ENCODE measurements at places on chromosomes 6 and 20.

DNA sequence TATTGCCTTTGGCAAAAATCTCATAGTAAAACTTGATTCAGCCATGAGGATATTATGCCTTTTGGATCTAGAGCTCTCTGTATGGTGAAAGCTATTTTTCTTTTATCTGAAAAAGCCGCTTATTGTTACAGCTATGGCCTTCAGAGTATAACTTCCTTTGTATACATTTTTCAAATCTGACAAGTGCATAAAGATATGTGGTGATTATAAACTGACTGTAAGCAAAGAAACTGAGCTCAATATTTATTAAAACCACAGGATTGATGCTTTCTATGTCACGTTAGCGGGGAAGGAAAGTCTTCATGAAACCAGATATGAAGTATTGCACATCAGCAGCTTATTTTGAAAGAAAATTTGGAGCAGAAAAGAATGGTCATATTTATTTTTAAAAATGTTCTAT, 151.8 kb downstream of the THEMIS start:
- no peak for DNase-seq

DNA sequence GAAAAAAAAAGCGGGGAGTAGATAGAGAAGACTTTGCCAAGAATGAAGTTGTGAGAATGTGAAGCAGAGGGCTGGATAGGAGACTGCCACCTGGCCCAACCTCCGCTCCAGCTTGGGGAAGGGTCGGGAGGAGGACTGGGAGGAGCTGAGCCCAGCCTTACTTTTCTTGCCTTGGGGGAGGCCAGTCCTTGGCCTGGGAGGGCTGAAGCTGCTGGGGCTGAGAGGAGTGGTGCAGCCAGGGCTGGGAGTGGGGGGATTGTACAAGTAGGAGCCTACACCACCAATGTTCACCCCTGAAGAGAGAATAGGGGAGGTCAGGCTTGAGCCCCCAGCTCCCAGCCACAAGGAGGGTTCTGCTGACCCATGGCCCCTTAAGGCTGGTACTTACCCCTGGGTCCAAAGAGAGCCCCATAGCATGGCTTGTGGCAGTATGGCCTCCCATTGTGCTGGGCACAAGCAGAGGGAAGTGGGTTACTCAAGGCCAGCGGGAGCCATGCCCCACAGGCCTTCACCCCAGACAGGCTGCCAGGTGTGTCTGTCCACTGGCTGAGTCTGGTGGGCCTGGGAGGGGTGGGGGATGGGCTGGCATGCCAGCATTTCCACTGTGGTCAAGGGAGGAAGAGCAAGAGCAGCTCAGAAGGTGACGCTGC, 1.1 kb downstream of the CRIP3 start:
- no peak for DNase-seq

GRCh38 chr20:42957704-42958095, 232.0 kb downstream of the PTPRT start:
- DNase-seq: no peak

- no peak for DNase-seq
Measured at GRCh38 chr6:145863366-145863765, 48.8 kb upstream of the FBXO30 start.

- no peak for DNase-seq
Measured at GRCh38 chr20:32845786-32846185, 12.9 kb upstream of the EFCAB8 start.

DNA sequence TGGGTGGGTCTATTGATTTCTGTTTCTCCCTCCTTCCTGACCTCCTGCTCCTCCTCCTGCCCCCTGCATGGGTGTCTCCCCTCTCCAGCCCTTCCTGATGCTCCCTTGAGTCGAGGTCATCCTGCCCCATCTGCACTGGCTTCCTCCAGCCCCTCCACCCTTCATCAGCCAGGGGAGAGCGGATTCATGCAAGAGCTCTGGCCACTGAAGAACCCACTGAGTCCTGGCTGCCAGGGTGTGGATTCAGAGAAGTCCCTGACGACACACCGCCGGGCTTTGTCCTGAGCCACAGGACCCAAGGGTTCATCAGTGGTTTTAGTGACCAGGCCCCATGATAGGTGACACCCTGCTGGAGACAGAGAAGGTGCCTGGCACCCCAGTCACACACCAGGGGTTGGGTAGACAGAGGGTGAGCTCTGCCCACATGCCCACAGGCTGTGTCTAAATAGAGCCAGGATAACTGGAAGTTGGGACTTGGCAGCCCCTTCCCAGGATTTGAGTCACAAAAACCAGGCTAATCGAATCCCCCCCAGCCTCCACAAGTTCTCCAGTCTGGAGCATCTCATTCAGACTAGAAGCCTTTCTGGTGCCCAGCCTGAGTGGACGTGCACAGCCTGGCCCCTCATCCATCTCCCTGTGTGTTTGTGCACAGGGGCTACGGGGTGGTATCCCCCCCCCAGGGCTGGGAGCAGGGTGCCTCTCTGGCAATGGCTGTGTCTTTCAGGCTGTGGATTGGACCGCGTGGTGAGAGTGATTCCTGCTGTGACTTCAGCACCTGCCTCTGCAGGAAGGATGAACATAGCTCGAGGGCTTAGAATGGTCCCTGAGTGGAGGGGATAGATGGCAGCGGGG, 1.2 kb downstream of the GFRA4 start:
- no peak for DNase-seq

- no peak for DNase-seq
Measured at GRCh38 chr6:3607171-3607570, 144.3 kb downstream of the PXDC1 start.

- no peak for DNase-seq
Measured at GRCh38 chr6:74357321-74357720, 661.3 kb downstream of the CD109 start.

DNA sequence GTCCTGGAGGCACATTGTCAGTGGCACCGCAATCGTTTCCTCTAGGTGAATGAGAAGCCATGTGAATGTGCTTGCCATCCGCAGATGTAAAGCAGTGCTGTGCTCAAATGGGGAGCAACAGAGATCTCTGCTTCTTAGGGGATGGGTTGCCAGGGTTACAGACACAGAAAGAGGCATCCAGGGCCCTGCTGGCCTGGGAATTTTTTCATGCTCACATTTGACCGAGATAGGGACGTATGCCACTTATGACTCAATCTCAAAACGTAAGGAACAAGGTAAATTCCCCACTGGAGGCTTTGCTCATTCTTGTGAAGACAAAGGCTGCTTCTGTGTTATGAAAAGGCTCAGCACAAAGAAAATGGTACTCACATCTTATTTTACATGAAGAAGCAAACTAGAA, 11.0 kb downstream of the C6orf118 start:
- no peak for DNase-seq

DNA sequence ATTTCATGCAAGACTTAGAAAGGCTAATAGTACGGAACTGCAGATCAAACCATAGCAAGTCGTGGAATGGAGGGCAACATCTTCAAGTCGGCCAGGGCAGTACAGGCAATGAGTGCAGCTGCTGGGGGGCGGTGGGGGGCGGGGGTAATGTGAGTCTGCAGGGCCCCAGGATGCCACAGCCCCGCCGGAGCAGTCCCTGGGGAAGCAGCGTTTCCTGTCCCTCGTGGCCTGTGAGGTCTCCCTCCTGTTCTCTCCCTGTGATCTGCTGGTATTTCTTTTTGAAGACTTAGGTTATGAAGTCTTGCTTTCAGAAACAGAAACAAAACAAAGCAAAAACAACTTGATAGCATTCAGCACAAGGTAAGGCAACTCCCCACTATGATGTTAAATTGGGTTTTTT, 351.9 kb downstream of the FOXA2 start:
- DNase-seq: no peak

DNA sequence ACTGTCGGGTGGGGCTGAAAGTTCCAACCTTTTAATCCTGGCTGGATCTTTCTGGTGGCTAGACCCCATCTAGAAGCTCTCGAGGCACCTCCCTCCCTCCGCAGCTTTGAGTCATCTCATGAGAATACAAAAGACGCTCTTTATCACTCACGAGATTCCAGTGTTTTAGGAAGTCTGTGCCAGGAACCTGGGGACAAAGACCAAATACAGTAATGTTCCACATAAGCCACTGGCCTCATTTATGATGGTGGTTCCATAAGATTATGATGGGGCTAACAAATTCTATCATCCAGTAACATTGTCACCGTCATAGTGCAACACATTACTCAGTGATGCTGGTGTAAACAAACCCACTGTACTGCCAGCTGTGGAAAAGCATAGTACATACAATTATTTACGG, 48.7 kb downstream of the NCOA7 start:
- no peak for DNase-seq

DNA sequence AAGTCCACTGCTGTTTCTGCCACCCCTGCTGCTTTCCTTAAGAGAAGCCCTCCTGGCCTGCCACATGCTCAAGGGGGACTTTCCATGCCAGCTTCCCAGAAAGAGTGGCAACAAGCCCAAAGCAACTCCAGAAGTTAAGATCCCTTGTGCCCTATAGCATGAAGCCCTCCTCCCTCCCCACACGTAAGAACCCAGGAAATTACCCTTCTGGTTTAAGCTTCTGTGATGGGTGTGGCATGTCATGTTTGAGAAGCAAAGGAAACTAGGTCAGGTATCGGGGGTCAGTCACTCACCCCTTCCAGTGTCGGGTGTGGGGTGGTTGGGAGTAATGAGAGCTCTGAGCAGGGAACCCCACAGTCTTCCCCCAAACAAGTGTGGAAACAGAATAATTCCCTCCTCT, 196.1 kb downstream of the LRFN2 start:
- DNase-seq: no peak

GRCh38 chr20:20362774-20363433, 5.0 kb upstream of the INSM1 start:
- no peak for DNase-seq

GRCh38 chr20:22728146-22728745, 143.9 kb upstream of the FOXA2 start:
- DNase-seq: no peak

DNA sequence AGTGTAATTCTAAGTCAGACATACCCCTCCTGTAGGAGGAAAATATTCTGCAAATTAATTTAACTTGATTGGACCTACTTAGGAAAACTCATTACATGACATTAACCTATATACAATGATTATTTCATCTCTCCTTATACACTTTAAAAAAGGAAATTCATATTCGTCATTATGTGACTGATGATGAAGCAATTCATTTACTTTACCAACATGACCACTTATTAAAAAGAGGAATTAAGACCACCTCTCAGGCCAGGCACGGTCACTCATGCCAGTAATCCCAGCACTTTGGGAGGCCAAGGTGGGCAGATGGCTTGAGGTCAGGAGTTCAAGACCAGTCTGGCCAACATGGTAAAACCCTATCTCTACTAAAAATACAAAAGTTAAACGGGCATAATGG, 11.6 kb downstream of the AKIRIN2 start:
- no peak for DNase-seq

GRCh38 chr6:6969761-6970223, 138.0 kb upstream of the RREB1 start:
- no peak for DNase-seq

DNA sequence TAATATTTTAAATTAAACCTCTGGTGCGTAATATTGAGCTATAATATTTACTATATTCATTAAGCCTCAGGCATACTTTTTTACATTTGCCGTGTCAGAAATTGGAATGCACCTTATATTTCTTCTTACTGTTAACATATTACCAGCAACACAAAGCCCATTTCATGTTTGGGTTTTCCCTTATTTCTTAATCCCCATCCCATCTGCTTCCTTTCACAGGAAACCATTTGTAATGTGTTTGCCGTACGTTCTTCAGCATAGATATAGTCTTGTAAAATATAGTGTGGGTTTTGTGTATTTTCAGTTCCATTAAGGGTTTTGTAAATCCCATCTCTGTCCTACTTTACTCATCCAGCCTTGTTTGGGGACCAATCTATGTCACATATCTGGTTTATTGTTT, 6.5 kb downstream of the EYS start:
- no peak for DNase-seq

DNA sequence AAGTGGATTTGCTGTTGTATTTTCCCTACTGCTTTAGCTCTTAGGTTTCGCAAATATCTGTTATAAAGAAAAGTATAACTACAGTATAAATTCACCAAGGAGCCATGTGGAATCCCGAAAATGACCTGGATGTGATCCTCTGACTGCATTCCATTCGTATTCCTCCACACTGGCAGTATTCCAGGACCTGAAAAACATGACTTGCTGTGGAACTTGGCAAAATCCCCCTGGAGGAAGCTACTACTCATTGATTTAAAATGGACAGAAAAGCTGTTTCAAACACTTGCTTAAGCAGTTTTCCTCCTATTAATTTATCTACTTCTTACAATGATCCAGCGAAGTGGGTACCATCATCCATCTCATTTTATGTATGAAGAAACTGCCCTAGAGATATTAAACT, 13.3 kb upstream of the ENPP5 start:
- no peak for DNase-seq

DNA sequence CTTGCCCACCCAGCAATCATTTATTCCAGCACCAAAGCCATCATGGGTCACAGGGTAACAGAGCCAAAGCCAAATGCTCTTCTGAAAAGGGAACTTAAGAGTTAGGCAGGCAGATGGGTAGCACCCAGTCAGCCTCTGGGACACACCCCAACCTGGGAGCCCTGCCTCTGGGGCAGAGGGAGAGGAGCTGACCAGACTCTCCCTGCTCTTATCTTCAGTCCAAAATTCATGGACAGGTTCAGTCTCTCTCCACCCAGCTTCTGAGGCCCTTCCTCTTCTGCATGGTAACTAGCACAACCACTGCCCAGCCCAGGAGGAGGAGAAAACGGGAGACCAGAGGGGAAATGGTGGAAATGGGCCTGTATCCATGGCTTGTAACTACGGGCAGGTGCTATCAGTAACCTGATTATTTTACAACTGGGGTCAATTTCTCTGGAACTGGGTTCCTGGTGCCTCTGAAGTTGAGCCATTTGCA, 105.4 kb downstream of the NOL4L start:
- DNase-seq: no peak

GRCh38 chr6:76768556-76768955, 694.7 kb downstream of the HTR1B start:
- no peak for DNase-seq

GRCh38 chr6:3380344-3381232, 76.3 kb downstream of the SLC22A23 start:
- no peak for DNase-seq

GRCh38 chr6:148595550-148595949, 151.3 kb upstream of the UST start:
- no peak for DNase-seq

DNA sequence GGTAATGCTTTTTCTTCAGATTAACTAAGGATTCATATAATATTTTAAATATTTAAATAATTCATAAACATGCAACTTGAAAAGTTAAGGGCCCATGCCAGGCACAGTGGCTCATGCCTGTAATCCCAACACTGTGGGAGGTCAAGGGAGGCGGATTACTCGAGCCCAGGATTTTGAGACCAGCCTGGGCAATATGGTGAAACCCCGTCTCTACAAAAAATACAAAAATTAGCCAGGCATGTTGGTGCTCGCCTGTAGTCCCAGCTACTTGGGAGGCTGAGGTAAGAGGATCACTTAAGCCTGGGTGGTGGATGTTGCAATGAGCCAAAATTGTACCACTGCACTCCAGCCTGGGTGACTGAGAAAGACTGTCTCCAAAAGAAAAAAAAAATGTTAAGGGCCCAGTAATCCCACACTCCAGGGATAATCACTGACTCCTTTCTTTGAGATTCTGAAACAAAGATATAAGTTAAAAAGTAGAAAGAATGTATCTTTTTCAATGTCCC, 7.9 kb upstream of the RIN2 start:
- DNase-seq: no peak

- no peak for DNase-seq
Measured at GRCh38 chr20:25011831-25012241, 19.3 kb upstream of the APMAP start.

- DNase-seq: no peak
Measured at GRCh38 chr20:63100174-63100925, 93.6 kb upstream of the BHLHE23 start.

Measured in brain pericyte (primary cell).